ENCODE measurements at places on chromosomes 7 and 10. TPM values are rescaled to one million over a fixed set of nuclear protein-coding genes. Genes with fewer than 3 reads are reported as not detected.

GRCh38 chr10:21167288-21168010 is 270.3 kb upstream of the NEBL start:
- H3K36me3 ChIP-seq, result peaks cover 4% of the 10 kb centered on the region
- H3K4me1 ChIP-seq, result no peaks in the 10 kb centered on the region
- no peak overlapping the region for H3K4me3 ChIP-seq
- no peaks in the 10 kb centered on the region for H3K27me3 ChIP-seq

GRCh38 chr7:134454277-134454676 is 4.6 kb downstream of the AKR1B1 start:
- no peaks in the 10 kb centered on the region for H3K27me3 ChIP-seq
- peaks cover 13% of the 10 kb centered on the region for H3K36me3 ChIP-seq
- peak overlapping the region; percentile 63 for H3K27ac ChIP-seq
- H3K4me1 ChIP-seq, result peaks cover 27% of the 10 kb centered on the region
- no peak for DNase-seq

The CYP2W1 gene
- not detected for total RNA-seq

GRCh38 chr10:44242826-44243225 is 142.1 kb downstream of the CXCL12 start:
- H3K27me3 ChIP-seq, result no peaks in the 10 kb centered on the region
- no peak overlapping the region for H3K27ac ChIP-seq
- H3K4me3 ChIP-seq, result no peak overlapping the region
- no peaks in the 10 kb centered on the region for H3K4me1 ChIP-seq

The PRF1 gene
- total RNA-seq, result 9.4 TPM

DNA sequence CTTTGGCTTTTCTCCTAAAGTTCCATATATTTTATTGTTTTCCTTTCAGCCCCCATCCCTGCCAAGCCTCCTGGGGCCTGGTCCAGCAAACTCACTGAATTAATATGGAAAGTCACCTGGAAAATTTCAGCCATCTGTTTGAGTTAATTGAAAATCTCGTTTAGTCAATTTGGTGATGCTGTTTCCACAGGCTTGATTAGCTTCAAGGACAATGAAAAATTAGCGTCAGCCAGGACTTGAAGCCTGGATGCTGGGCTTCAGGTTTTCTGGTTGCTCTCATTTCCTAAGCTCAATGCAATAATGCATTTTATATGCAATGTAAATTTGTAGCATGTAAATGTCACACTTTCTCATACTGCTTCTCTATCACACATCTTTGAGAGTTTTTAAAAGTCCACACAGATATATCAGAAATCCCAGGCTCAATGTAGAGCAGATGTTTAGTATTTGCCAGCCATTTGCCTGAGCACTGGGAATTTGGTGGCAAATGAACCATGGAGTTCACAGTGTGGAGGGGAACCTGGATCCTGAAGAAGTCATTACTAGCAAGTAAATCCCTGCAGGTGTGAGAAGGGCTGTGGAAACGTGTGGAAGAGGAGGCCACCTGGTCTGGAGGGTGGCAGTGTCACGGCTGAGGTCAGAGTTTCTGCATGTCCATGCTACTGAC is 228.5 kb downstream of the PAXIP1 start:
- H3K36me3 ChIP-seq, result no peaks in the 10 kb centered on the region
- H3K27ac ChIP-seq, result no peak overlapping the region
- no peak overlapping the region for H3K4me3 ChIP-seq
- H3K27me3 ChIP-seq, result no peaks in the 10 kb centered on the region

- H3K27ac ChIP-seq, result no peak overlapping the region
- H3K36me3 ChIP-seq, result no peaks in the 10 kb centered on the region
- H3K4me1 ChIP-seq, result no peaks in the 10 kb centered on the region
- DNase-seq, result no peak
- H3K27me3 ChIP-seq, result no peaks in the 10 kb centered on the region
These were observed 64.5 kb upstream of the NFE2L3 start for GRCh38 chr7:26087321-26088091.

- no peak overlapping the region for H3K27ac ChIP-seq
- DNase-seq, result no peak
- no peaks in the 10 kb centered on the region for H3K36me3 ChIP-seq
- no peak overlapping the region for H3K4me3 ChIP-seq
- H3K4me1 ChIP-seq, result no peaks in the 10 kb centered on the region
These were observed 80.8 kb downstream of the PAX2 start for GRCh38 chr10:100826031-100826651.

All from lung (tissue), 17 donors.